ENCODE measurements at places on chromosomes 2 and 18. TPM values are rescaled to one million over a fixed set of nuclear protein-coding genes. Genes with fewer than 3 reads are reported as not detected.

The RFTN2 gene
- 11.9 TPM for total RNA-seq

The IHH gene
- not detected for total RNA-seq

The PLGLB2 gene
- total RNA-seq = not detected

The RPRM gene
- 3.6 TPM for total RNA-seq

The ANKRD44 gene
- 11.5 TPM for total RNA-seq

Measured in ovary (tissue), 10 donors.